ENCODE measurements at places on chromosomes 4 and X.

GRCh38 chrX:30156880-30157560 is 58.3 kb upstream of the MAGEB2 start:
- no peak for DNase-seq

GRCh38 chrX:113980953-113981352 is 602.9 kb upstream of the HTR2C start:
- no peak for DNase-seq

DNA sequence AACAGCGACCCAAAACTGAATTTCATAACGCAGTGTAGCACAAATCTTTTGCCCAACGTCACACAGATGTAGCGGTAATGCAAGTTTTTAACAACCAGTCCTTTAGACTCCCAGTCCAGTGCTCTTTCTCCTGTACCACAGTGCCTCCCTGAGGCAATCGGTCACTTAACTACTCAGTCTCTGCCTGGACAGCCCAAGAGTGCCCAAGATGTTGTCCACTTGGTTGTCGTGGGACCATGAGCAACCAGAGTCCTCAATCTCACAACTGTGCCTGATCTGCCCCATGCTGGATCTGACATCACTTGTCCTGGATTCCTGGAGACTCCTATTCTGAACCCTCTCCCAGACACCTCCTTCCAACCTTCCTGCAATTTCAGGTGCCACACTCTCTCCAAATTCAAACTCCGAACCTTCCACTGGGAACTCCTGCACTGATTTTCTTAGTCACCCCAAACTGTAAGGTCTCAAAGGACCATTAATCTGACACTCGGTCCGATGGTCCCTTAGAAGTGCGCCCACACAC is 702 bp downstream of the MMGT1 start:
- DNase-seq, result no peak

- DNase-seq, result no peak
These were observed 505.0 kb downstream of the TECRL start for GRCh38 chr4:63904201-63904600.

- DNase-seq, result no peak
These were observed 3.6 kb upstream of the THOC2 start for GRCh38 chrX:123736333-123736921.

- no peak for DNase-seq
These were observed 170.9 kb downstream of the COL25A1 start for GRCh38 chr4:109131559-109131958.

DNA sequence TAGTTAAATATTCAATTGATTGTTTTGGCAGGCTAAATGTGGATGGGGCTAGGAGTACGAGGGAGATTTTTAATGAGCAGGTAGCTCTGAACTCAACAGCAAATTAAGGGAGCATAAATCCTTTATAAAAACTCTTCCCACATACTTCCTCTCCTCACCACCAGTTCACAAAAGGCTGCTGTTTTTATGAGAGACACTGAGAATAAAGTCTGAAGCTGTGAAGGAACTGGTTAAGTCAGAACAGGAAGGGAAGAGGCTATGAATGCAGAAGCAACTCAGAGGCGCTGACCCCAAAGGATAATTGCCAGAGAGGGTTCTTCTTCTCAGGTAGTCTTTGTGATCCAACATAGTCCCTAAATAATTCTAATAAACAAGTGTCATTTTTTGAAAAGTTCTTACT is 406.1 kb downstream of the GPM6A start:
- DNase-seq, result no peak

- no peak for DNase-seq
These were observed 59.4 kb downstream of the CLNK start for GRCh38 chr4:10625131-10625530.

DNA sequence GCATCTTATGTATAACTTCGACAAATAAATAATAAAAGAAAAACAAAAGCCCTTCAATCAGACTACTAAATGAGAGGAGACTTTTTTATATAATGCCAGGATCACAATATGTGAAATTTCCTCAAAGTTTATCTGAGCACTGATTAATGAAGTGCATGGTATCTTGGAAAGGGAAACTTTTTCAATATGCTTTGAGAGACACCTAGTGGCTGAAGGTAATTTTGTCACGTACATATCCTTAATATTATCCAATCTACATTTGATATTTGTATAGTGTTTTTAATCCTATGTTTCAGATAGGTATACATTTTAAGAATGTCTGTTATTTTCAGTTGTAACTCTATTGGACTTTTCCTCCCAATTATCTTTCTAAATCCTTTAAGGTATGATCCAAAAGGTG is 146.8 kb downstream of the KLHL4 start:
- DNase-seq, result no peak

GRCh38 chrX:87006561-87006960 is 511.0 kb upstream of the KLHL4 start:
- DNase-seq, result no peak

GRCh38 chr4:183149616-183150539 is 50.8 kb downstream of the WWC2 start:
- DNase-seq, result no peak
